SK-N-SH (cell line): ENCODE measurements at places on chromosomes 12 and 14. TPM values are rescaled to one million over a fixed set of nuclear protein-coding genes. Genes with fewer than 3 reads are reported as not detected.

- no peak for DNase-seq
Observed at GRCh38 chr14:91371011-91371989, 46.3 kb downstream of the CCDC88C start.

DNA sequence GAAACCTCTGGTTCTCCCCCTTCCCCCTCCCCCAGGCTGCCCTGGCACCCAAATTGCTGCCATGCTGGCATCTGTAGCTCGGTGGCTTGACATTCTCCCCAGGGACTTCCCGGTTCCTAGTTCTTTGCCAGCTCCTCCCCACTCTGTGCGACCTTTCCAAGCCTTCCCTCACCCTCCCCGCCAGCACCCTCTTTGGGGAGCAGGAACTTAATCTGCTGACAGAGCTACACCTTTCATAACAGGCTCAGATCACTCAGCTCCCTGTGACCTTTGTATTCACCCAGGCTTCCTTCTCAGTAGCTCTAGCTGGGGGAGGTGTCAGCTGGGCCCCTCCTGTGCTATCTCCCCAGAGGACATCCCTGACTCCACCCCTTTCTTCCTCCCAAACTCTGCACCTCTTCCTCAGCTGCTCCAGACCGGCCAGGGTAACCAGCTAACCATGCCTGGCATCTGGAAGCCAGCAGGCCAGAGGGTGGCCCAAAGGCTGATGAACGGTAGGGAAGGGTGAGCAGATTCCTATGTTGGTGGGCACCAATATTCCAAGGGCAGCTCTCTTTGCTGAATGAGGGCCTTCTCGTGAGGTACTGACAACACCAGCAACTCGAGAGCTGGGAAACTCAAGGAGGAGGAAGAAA is 1.8 kb upstream of the COX14 start:
- no peak for DNase-seq

DNA sequence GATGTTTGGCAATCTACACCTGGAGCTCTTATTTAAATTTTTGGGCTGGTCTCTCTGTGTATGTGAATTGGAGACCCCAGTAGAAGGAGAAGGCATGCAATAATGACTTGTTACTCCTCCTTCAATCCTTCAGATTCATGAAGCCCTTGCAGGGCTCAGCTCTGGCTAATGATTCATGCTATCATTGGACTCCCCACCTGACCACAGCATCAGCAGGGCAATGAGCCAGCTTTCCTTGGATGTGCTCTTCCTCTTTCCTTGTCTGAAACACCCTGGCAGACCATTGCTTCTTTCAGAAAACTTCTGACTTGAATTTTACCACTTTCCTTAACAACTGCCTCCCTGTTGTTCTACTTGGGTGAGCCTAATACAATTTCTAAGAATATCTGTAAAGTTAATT is 1019.2 kb downstream of the AACS start:
- no peak for DNase-seq

DNA sequence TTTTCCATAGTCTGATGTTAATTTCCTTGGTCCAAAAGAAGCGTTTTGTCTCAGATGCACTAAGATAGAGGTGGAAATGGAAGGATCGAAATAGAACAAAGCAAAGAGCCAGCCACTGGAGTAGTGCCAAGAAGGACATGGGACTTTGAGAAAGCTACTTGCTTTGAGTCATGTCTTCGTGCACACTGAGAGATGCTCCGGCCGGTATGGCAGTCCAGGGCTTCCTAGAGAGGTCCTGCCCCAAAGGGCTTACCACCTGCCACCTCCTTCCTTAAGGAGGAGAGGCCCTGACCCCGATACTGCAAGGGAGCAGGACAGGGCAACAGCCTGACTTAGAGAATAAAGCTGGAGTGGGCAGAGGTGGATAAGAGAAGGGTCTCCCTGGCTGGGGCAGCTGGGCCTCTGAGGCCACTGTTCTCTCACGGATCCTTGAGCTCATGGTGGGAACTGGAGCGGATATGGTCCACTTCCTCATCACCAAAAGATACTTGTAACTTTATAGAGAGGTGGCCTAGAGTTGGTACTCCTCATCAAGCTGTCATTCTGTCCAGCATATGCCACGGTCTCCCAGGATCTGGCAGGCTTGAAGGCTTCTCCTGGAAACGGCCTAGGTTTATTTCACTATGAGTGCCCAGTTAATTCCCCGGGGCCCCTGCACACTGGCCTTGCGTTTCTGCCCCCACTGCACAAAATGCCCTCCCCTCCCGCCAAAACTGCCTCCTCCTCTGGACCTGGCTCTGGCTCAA is 57.4 kb downstream of the FOXN3 start:
- no peak for DNase-seq

- DNase-seq: no peak
Observed at GRCh38 chr14:56304456-56304855, 186.2 kb downstream of the PELI2 start.

DNA sequence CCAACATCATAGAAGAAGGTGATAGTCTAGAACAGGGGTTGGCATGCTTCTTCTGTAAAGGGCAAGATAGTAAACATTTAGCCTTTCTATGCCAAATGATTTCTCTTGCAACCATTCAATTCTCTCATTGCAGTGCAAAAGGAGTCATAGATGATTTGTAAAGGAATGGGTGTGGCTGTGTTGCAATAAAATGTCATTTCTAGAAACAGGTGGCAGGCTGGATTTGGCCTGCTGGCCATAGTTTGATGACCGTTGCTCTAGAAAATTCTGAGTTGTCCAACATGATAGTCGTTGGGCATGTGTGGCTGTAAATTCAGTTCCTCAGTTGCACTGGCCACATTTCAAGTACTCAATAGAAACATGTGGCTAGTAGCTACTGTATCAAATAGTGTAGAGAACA is 21.7 kb downstream of the SMCO2 start:
- DNase-seq: no peak

DNA sequence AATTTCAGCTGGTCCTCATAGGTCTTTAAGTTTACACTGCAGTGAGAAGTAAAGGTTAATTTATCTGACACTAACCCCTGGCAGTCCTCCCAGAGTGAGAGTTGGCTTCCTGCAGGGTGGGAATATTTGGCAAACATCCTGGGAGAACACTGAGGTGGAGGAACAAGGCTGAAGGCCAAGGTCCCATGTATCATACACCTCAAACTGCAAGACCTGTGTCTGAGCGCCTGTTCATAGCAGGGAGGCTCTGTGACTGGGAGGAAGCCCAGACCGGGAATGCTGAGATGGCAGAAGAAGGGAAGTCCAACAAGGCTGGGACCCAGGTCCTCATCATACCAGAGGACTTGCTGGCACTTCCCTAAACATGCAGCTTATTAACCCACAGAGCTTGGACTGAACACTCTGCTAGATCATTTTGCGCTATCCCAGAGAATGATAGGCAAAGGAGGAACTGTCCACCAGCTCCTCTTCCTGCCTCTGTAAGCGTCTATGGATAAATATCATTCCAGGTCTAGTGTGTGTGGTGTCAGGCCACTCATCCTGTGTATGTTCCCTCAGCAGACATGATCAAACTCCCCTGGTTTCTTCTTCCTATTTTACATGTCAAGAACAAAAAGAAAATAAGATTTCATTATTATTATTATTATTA is 199.6 kb upstream of the CNOT2 start:
- no peak for DNase-seq

GRCh38 chr12:14989790-14990189 is 16.9 kb downstream of the PDE6H start:
- DNase-seq: no peak

- DNase-seq: no peak
Observed at GRCh38 chr12:104615048-104615561, 158.4 kb downstream of the CHST11 start.

The PMCH gene
- polyA plus RNA-seq: not detected in 2 replicates

The IGF1 gene
- polyA plus RNA-seq: 0.07 and 0.29 TPM in 2 replicates

The GLIPR1L1 gene
- not detected in 2 replicates for polyA plus RNA-seq

The ALKBH1 gene
- 10.7 and 12.7 TPM in 2 replicates for polyA plus RNA-seq

The LHX5 gene
- not detected in 2 replicates for polyA plus RNA-seq

The WDR89 gene
- 2.6 and 3.1 TPM in 2 replicates for polyA plus RNA-seq
